ENCODE measurements at places on chromosomes 4 and X. TPM values are rescaled to one million over a fixed set of nuclear protein-coding genes. Genes with fewer than 3 reads are reported as not detected.

The RAB33A gene
- total RNA-seq = 20.6 TPM

The UGDH gene
- total RNA-seq = 29.2 TPM

The CITED1 gene
- not detected for total RNA-seq

The TKTL2 gene
- total RNA-seq = not detected

The FAT4 gene
- not detected for total RNA-seq

The TMPRSS11E gene
- not detected for total RNA-seq

The NFXL1 gene
- 15.0 TPM for total RNA-seq

The DDX53 gene
- total RNA-seq = not detected

The COL4A6 gene
- total RNA-seq = not detected

The PASD1 gene
- total RNA-seq = not detected

The NXF2 gene
- not detected for total RNA-seq

The BANK1 gene
- not detected for total RNA-seq

The TBX22 gene
- not detected for total RNA-seq

The CPE gene
- not detected for total RNA-seq

The LUZP4 gene
- total RNA-seq = not detected

The YY2 gene
- 1.4 TPM for total RNA-seq

The PLAC8 gene
- total RNA-seq = 41.2 TPM

The OPN1MW gene
- total RNA-seq = not detected

The ETNPPL gene
- not detected for total RNA-seq

The UGT2B15 gene
- total RNA-seq = not detected

The CENPVL1 gene
- total RNA-seq = not detected

The SMIM10L2A gene
- total RNA-seq = 1.2 TPM

The FMR1NB gene
- total RNA-seq = not detected
